Activated effector memory CD4-positive, alpha-beta T cell treated with anti-CD3 and anti-CD28 coated beads, Interleukin-2, amount 50 U/mL, for 16 hours (primary cell): ENCODE measurements at places on chromosomes 7 and 10.

GRCh38 chr10:35884657-35885071 is 242.6 kb upstream of the FZD8 start:
- no peak for DNase-seq

DNA sequence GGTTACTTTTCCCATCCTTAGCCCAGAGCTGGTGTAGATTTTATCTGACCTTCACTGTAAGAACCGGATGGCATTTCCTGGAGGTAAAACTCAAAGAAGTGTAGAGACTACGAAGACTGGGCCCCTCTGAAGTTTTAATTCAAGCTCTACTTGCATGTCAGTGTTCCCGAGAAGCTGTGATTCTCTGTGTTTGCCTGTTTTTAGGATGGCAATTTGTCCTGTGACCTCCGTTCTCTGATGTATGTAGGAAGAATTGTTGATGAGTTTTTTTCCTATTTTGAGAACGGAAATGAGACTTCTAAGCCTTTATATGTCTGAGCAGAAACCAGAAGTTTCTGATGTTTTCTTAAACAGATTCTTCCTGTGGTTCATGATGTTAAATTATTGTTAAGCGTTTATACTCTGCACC is 94.1 kb downstream of the CDCA7L start:
- no peak for DNase-seq

GRCh38 chr7:98841179-98841997 is 28.4 kb downstream of the TMEM130 start:
- peak; percentile 91 for DNase-seq

GRCh38 chr10:133230044-133230361 is at the start of gene UTF1:
Gene UTF1 (plus strand): TSS chr10:133230217. CDS start chr10:133230289, 72 bp downstream.
- DNase-seq = no peak

GRCh38 chr10:38054361-38054797 is 39.8 kb upstream of the ZNF37A start:
- no peak for DNase-seq

GRCh38 chr7:79553811-79554555 is 100.5 kb upstream of the MAGI2 start:
- no peak for DNase-seq

DNA sequence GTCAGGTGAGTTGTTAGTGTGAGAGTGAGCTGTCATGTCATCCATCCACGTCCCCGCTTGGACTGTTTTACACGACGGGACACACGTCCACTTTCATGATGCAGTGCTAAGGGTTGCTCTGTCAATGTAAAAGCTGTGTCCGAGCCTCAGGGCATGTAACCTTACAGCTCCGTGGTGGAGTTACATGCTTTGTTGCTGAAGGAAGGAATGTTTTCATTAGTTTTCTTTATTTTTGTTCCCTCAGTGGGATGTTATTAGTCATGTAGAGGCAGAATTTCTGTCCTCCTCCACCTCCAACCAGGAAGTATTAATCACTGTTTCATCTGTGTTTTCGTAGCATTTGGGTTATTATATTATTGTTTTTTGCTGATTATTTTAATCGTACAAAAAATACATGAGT is 88.6 kb downstream of the NRG3 start:
- no peak for DNase-seq

GRCh38 chr10:18703521-18703920 is 44.3 kb downstream of the ARL5B start:
- no peak for DNase-seq

- peak; percentile 36 for DNase-seq
Observed at GRCh38 chr10:117222976-117223692, 17.8 kb upstream of the SLC18A2 start.

- no peak for DNase-seq
Observed at GRCh38 chr10:99665304-99665703, 6.0 kb downstream of the ENTPD7 start.

DNA sequence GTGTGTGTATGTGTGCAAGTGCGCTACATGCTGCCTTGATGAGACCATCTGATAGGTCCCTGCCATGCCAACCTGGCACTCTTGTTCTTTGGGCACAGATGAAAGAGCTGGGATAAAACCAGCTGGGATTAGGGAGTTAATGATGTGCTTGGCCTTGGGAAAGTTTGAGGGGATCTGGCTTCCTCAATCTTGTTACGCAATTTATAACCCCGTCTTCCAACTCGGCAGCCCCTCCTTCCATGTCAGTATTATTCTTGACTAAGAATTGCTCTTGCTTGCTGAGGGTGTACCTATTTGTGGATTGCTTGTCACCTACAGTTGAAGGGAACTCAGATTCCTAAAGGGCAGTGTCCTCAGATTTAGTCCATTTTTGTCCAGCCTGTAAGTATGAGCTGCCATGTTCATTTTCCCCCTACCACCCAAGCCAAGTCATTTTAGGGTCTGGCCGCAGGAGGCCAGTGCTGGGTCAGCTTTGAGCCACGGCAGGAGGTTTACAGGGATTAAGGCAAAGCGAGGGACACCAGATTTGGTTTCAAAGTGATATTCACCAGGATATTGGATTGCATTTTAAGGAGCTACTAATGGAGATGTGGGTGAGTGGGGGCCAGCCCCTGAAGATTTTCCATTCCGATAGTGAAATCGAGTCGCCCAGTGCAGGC is 34.1 kb upstream of the KCNMA1 start:
- DNase-seq = no peak

- no peak for DNase-seq
Observed at GRCh38 chr7:51482976-51483375, 166.4 kb upstream of the COBL start.

GRCh38 chr10:113555751-113556150 is 2.9 kb downstream of the HABP2 start:
- no peak for DNase-seq

DNA sequence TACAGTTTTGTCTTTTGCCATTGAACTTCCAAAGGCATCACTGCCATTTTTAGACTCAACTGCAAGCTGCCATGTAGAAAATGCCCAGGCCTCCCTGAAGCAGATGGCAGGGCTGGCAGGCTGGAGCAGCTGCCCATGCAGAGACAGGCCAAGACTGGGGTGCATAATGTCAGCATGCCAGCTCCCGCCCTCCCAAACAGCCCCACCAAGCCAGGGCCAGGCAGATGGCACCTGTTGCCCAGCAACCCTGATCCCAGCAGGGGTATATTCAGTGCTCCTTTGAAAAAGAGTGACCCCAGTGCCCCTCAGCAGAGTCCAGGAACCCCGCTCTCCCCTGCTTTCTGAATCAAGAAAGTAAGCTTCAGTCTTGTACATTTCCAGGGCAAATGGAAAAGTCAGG is 32.6 kb downstream of the VSTM4 start:
- no peak for DNase-seq

DNA sequence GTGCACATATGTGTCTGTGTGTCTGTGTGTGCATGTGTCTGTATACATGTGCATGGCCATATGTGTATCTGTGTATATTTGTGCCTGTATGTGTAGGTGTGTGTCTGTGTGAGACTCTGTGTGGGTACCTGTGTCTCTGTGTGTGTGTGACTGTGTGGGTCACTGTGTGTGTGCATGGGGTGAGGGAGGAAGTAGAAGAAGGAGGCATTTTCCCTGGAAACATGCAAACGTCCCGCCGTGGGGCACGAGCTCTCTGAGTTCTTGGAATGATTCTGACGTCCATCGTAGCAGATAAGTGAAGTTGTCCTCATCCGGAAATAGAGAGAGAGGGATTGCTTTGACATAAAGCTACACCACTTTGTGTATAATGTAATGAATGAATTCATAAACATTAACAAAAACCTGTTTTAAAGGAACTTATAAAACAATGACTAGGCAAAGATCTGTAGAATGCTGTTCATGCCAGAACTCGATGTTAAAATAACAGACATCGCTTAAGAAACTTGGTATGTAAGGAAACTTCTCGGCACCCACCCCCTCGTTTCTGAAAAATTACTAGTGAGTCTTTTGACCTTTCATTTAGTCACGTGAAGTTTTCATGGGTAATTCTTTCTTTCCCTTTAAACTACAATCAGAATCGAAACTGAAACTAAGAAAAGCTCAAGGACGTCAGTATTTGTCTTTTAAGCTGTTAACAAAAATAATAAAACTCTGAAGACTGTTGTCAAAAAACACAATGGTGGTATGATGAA is 43.6 kb upstream of the KLF6 start:
- DNase-seq = peak; percentile 80

DNA sequence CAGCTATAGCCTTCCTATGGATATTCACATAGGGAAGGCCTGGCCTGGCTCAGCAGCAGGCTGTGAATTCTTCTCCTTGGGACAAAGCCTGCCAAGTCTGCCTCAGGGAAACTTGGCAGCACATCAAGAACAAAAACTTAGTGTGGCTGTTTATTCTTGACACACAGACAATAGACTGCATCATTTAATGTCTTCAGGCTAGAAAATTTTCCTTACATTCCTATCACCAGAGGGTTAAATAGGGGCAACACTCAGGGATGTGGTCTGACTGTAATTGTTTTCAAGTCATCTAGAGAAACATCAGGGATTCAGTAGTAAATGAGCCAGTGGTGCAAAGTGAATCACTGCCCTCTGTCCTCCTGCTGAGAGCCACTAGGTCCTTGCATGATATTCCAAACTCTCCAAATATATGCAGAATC is 137.3 kb downstream of the SEMA3C start:
- no peak for DNase-seq

DNA sequence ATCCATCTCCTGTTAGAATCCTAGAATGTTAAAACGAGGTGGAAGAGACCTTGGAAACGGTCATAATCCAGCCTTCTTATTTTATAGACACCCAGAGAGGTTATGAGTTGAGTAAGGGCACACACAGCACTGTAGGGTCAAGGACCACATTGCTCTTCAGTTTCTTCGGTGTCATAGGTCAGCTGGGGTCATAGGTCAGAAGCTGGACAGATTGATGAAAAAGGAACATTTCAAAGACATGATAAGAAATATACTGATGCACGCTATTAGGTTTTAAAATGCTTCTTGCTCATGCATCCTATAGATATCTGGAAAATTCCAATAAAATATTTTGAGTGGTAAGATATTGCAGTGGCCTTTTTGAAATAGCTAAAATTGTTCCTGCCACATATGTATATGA is 60.0 kb upstream of the BMS1 start:
- DNase-seq = no peak

- DNase-seq = no peak
Observed at GRCh38 chr7:26865094-26865388, 651 bp upstream of the SKAP2 start.

DNA sequence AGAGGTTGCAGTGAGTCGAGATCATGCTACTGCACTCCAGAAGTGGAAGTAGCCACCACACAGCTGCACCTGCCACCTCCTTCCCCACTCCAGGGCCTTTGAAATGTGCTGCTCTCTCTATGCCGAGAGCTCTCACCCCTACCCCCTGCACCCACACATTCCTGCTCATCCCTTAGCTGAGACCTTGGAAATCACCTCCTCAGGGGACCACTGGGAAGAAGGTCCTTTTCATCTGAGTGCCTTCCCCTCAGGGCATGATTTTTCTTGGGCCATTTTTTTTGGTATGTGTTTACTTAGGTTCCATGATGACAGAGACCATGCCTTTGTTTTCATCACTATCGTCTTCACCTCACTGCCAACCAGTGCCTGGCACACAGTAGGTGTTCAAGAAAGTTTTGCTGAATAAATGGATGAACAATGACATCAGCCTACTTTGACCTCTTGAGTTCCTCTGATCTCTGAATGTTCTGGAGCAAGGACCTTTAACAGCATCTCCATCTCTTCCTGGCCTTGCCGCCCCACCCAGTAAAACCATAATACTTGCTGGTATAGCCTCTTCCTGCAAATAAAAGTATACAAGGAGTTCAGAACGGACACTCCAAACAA is 166.6 kb upstream of the KLF14 start:
- no peak for DNase-seq

DNA sequence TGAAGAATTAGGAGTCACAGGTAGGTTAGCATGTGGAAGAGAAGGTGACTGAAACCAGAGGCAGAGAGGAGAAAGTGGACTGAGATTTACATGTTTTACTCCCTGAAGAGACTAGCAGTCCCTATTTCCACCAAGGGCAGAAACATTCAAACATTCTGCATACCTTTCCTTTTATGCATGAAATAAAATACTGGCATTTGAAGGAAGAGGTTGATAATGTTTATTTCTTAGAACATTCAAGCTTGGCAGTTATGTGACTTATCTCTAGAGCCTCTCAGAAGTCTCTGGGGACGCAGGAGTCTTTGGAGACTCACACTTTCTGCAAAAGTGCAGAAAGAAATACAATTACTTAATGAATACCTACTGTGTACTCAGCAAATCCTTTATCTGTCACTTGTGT is 507.1 kb upstream of the C7orf33 start:
- DNase-seq = no peak

GRCh38 chr10:8908013-8908412 is 853.5 kb downstream of the GATA3 start:
- DNase-seq = no peak

GRCh38 chr10:14244147-14244546 is 86.6 kb downstream of the FRMD4A start:
- no peak for DNase-seq

- no peak for DNase-seq
Observed at GRCh38 chr7:116671111-116671510, 885 bp upstream of the MET start.

DNA sequence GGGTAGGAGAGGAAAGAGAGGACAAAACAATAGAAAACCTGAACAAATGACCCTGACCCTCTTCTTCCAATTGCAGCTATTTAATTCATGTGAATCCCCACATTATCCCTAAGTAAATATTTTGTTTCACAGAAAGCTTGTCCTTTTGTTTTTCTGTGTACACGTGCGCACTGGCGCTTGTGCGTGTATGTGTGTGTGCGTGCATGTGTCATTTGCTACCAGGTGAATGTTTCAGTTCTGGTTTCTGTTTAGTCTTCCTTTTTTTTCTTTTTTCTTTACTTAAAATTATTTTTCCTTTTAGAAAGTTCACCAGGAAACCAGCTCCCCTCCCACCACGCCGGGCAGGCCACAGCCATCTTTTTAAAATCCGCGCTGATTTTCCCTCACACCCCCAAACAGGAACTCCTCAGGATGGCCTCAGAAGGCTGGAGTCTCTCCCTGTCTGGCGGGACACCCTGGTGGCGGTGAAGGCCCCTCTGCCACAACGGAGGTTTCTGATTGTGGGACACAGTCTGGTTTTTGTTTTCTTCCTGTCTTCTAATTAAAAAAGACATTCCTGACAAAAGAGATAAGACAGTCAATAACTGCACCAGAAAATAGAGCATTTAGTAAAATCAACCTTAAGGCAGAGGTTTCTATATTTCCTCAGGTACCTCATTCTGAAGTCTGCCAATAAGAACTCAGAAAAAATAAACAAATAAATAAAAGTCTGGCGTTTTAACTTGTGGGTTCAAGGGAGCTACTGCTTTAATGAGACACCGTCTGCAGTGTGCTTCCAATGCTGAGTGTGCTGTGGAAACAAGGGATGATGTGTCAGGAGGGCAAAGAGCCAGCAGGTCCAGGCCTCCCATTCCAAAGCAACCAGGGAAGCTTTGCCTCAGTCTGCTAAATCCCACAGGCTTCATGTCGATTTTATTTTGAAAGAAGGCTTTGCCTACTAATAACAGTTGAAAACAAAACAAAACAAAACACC is 17.4 kb downstream of the IRF5 start:
- no peak for DNase-seq

- no peak for DNase-seq
Observed at GRCh38 chr7:139774376-139774775, 3.4 kb downstream of the HIPK2 start.
